Uterus (tissue), 4 donors: ENCODE measurements at places on chromosomes 7 and 10. TPM values are rescaled to one million over a fixed set of nuclear protein-coding genes. Genes with fewer than 3 reads are reported as not detected.

GRCh38 chr10:31920538-31920937, 8.1 kb downstream of the ARHGAP12 start:
- no peak overlapping the region for H3K4me3 ChIP-seq
- no peaks in the 10 kb centered on the region for H3K27me3 ChIP-seq
- DNase-seq, result no peak
- H3K27ac ChIP-seq, result no peak overlapping the region
- H3K4me1 ChIP-seq, result no peaks in the 10 kb centered on the region

DNA sequence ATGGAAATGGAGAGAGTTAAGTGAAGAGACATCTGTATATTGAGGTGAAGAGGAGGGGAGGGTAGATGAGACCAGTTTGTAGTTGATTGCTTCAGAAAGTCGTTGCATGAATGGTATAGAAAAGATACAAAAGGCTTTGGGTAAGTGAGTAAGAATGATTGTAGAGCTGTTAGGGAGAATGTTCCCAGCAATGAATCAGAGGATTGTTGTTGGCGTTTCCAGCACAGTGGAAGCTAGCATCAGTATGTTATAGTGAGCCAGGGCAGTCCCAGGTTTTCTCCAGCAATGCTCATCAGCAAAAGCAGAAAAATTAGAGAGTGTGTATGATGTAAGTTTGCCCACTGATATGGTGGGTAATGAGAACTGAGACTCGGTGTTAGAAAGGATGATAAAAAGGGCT, 15.4 kb upstream of the CDK6 start:
- DNase-seq, result no peak
- H3K27me3 ChIP-seq, result no peaks in the 10 kb centered on the region
- H3K4me1 ChIP-seq, result no peaks in the 10 kb centered on the region
- no peak overlapping the region for H3K27ac ChIP-seq
- H3K4me3 ChIP-seq, result no peak overlapping the region

- no peaks in the 10 kb centered on the region for H3K27me3 ChIP-seq
- no peak overlapping the region for H3K4me3 ChIP-seq
- no peak overlapping the region for H3K27ac ChIP-seq
- H3K4me1 ChIP-seq, result no peaks in the 10 kb centered on the region
- H3K36me3 ChIP-seq, result no peaks in the 10 kb centered on the region
These were observed 65.1 kb downstream of the SLC37A3 start for GRCh38 chr7:140333223-140333622.

DNA sequence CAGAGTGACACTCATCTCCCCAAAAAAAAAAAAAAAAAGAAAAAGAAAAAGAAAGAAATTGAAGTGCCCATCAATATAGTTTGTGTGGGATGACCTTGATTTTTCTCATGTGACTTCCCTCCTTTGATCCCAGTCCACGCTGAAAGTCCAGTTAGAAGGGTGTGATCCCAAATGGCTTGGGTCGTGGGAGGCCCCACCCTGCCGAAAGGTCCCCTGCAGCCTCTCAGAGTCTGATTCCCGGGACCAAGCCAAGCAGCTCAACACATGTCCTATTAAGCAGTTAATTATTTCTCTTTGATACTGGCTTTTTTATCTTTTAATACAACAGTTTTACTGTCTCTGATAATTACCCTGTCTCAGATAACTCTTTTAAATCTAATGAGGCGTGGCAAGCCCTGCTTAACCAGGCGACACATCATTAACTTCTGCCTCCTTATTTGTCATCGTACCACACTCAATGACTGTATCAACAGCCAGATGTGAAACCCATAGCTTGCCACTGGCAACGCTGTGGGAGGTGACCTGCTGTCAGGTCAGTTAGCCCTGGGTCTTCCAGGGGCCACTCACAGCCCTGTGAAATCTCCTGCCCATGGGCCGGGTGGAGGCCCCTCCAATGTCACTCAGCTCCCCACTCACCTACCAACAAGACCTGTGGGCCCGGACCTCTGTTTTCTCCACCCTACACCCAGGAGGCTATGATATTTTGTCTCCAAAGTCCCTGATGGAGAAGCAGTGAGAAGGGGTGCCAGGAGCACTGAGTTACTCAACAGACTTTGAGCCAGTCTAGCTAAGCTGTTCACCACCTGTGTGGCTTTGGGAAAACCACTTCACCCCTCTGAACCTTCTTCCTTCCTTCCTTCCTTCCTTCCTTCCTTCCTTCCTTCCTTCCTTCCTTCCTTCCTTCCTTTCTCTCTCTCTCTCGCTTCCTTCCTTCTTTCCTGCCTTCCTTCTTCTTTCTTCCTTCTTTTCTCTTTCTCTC, 110.0 kb upstream of the SFMBT2 start:
- H3K4me1 ChIP-seq, result no peaks in the 10 kb centered on the region
- no peak overlapping the region for H3K4me3 ChIP-seq
- H3K27me3 ChIP-seq, result no peaks in the 10 kb centered on the region
- DNase-seq, result no peak
- H3K27ac ChIP-seq, result no peak overlapping the region
- no peaks in the 10 kb centered on the region for H3K36me3 ChIP-seq

DNA sequence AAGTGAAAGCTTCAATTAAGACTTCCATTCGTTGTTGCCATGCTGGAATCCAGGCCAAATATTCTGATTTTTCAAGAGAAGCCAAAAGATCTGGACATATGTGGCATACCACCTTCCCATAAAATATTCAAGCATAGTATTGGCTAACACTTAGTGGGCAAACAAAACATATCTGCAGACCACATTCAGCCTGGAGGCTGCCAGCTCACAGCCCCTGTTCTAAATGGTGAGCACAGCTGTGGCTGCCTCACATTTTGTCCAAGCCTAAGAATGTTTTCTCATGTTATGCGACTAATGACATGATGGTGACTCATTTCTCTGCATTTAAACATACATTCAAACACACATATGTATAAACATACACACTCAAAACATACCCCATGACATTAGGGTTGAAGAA, 10.6 kb upstream of the CALU start:
- no peaks in the 10 kb centered on the region for H3K27me3 ChIP-seq
- no peak for DNase-seq
- no peaks in the 10 kb centered on the region for H3K4me1 ChIP-seq
- no peaks in the 10 kb centered on the region for H3K36me3 ChIP-seq

The CADPS2 gene
- 37.1 TPM for total RNA-seq
